ENCODE measurements at places on chromosomes 12 and 14. TPM values are rescaled to one million over a fixed set of nuclear protein-coding genes. Genes with fewer than 3 reads are reported as not detected.
A peak's percentile ranks its signal among the peaks of the same experiment; 100 is the strongest.

GRCh38 chr12:66035288-66035966, 95.1 kb downstream of the LLPH start:
- no peaks in the 10 kb centered on the region for H3K27me3 ChIP-seq
- DNase-seq = no peak
- H3K4me3 ChIP-seq = no peak overlapping the region

- H3K4me1 ChIP-seq = no peaks in the 10 kb centered on the region
- H3K27ac ChIP-seq = no peak overlapping the region
- H3K4me3 ChIP-seq = no peak overlapping the region
- no peak for DNase-seq
- H3K36me3 ChIP-seq = no peaks in the 10 kb centered on the region
These were observed 354.4 kb downstream of the EGLN3 start for GRCh38 chr14:33596211-33597080.

GRCh38 chr12:115972241-115972640, 305.3 kb downstream of the MED13L start:
- no peak for DNase-seq
- peaks cover 90% of the 10 kb centered on the region for H3K36me3 ChIP-seq
- H3K4me1 ChIP-seq = no peaks in the 10 kb centered on the region
- no peak overlapping the region for H3K27ac ChIP-seq

GRCh38 chr12:108854451-108855283, 2.7 kb downstream of the SSH1 start:
- no peak overlapping the region for H3K4me3 ChIP-seq
- H3K27me3 ChIP-seq = no peaks in the 10 kb centered on the region
- H3K4me1 ChIP-seq = peaks cover 37% of the 10 kb centered on the region

- peak overlapping the region; percentile 46 for H3K27ac ChIP-seq
- no peaks in the 10 kb centered on the region for H3K27me3 ChIP-seq
- no peak for DNase-seq
- no peaks in the 10 kb centered on the region for H3K36me3 ChIP-seq
- peak overlapping the region; percentile 44 for H3K4me3 ChIP-seq
These were observed 16.9 kb downstream of the OR6S1 start for GRCh38 chr14:20624495-20625070.

GRCh38 chr12:71605039-71605438, 58.6 kb downstream of the ZFC3H1 start:
- DNase-seq = no peak
- H3K27me3 ChIP-seq = no peaks in the 10 kb centered on the region
- peaks cover 40% of the 10 kb centered on the region for H3K4me1 ChIP-seq
- H3K36me3 ChIP-seq = no peaks in the 10 kb centered on the region
- no peak overlapping the region for H3K27ac ChIP-seq

RTN1 gene
- 20.7 TPM for total RNA-seq

TCL1B gene
- total RNA-seq = not detected

SMCO2 gene
- total RNA-seq = not detected

LRTM2 gene
- not detected for total RNA-seq

IAPP gene
- total RNA-seq = not detected

All from tibial nerve (tissue), 4 donors.